ENCODE measurements at places on chromosomes 2 and 18.

- DNase-seq = no peak
Observed at GRCh38 chr18:76251691-76252090, 243.4 kb downstream of the ZNF516 start.

- no peak for DNase-seq
Observed at GRCh38 chr2:222701233-222701632, 29.8 kb downstream of the MOGAT1 start.

- no peak for DNase-seq
Observed at GRCh38 chr18:70432804-70433400, 144.1 kb downstream of the SOCS6 start.

DNA sequence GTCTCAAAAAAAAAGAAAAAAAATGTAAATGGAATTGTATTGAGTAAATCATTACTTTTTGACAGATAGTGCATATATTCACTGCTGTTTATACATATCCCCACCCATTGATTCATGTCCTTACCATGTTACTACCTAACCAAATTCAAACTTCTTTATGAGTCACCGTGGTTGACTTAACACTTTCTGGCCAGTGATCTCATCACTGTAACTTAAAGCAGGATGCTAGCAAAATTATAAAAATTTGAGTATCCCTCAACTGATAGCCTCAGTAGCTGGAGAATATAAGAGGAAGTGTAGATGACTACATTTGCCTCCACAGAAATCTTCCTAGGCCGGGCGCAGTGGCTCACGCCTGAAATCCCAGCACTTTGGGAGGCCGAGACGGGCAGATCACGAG is 13.4 kb downstream of the CNOT9 start:
- no peak for DNase-seq

- no peak for DNase-seq
Observed at GRCh38 chr2:62409442-62409841, 96.6 kb downstream of the TMEM17 start.

- DNase-seq = no peak
Observed at GRCh38 chr18:22224339-22224738, 55.0 kb downstream of the GATA6 start.

DNA sequence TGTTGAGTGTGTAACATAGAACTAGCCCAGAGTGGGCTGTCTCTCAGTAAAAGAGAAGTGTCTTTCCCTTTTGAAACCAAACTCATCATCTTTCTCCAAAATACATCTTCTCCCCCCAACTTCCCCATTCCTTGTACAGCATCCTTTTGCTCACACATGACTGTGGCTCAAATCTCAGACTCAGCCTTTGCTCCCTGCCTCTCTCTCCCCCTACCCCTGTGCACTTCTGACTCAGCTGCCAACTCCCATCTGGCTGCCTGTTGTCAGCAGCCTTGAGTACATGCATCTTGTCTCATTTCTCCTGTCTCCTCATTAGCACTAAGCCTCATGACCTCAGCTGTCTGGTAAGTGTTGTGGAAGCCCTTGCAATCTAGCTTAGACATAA is 18.1 kb upstream of the MGAT4A start:
- no peak for DNase-seq

DNA sequence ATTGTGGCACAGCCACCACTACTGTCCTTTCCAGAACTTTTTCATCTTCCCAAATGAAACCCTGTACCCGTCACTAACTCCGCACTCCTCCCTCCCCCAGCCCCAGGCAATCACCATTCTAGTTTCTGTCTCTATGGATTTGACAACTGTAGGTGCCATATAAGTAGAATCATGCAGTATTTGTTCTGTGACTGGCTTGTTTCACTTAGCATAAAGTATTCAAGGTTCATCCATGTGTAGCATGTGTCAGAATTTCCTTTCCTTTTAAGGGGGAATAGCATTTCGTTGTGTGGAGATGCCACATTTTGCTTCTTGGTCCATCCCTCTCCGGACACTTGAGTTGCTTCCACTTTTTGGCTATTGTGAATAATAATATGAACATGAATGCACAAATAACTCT is 842 bp upstream of the CKAP2L start:
- no peak for DNase-seq

- no peak for DNase-seq
Observed at GRCh38 chr18:26865557-26865956, at the start of gene AQP4. Gene AQP4 (minus strand): TSS chr18:26865707. CDS start chr18:26865689, 18 bp downstream.

DNA sequence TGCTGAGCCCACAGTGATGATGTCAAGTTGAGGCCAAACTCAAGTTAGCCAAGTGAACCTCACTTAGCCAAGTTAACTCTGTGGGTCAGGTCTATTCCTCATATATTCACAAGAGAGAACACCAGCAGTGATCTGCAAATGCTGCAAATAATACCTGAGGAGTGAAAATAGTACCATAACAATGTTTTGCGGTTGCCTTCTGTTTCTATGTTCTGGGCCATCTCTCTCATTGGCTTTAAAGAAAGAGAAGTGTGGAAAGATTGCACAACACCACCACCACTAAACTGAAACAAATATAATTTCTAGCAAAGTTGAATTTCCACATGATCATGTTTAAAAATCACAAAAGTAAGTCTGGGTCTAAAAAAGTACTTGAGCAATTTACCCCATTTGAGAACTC is 211.1 kb upstream of the GALNT5 start:
- DNase-seq = no peak

GRCh38 chr2:99863236-99863902 is 279.0 kb downstream of the AFF3 start:
- DNase-seq = no peak

- DNase-seq = no peak
Observed at GRCh38 chr2:70977605-70978205, 725 bp upstream of the ANKRD53 start.

DNA sequence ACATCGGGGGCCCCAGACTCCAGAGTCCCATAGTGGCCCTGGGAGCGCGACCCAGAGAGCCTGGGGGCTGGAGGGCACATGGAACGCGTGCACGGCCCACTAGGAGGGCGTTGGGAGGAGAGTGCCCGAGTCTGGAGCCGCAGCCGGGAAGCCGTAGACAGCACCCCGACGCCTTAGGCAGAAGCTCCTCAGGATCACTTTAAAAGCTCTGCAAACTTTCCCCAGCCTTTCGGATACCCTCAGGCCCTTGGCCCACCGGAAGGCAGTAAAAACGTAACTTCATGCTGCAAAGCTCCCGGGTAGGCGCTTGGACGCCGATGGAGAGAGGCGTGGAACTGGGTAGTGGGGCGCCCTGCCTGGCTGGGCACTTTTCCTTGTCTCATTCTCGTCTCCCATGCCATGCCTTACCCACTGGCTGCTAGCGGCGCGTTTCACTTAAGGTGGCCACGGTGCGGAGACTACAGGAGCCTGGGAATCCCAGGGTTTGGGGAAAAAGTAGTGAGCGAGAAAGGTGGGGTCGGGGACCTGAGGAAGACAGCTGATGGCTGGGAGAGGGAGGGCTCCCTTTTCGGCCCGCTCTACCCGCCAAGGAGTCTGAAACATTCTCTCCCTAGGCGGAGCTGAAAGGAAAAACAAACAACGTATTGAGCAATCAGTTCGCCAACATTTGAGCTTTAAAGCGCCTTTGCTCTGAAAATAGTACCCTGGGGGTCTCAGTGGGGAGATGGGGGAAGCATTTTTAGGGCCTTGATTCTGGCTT is 141.8 kb downstream of the MEIS1 start:
- DNase-seq = peak; percentile 26

GRCh38 chr2:165587335-165587938 is 117.9 kb downstream of the CSRNP3 start:
- DNase-seq = no peak

- no peak for DNase-seq
Observed at GRCh38 chr2:95354469-95354901, 48.0 kb upstream of the FAHD2A start.

- DNase-seq = no peak
Observed at GRCh38 chr2:233940376-233941276, 23.5 kb downstream of the TRPM8 start.

DNA sequence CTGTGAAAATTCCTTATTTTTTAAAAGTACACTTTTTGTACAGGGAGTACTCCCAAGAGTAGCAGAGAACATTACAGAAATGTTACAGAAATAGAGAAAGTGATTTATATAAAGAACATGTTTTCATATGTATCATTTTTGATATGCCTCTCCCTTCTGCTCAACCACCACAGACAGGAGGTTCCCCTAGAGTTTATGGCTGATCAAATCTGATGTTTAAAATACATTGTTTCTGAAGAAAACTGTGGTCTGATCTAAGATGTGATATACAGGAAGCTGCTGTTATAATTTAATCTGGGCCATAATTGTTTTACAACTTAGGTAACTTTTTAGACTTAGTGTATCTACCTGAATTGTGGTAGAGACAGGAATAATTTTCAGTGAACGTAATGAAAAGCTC is 37.0 kb downstream of the STAT4 start:
- DNase-seq = no peak

GRCh38 chr2:230520875-230521155 is 104.8 kb downstream of the SP100 start:
- DNase-seq = no peak

GRCh38 chr2:3294069-3294468 is 83.5 kb downstream of the EIPR1 start:
- DNase-seq = no peak

- no peak for DNase-seq
Observed at GRCh38 chr2:231554748-231555545, 24.7 kb upstream of the NMUR1 start.

DNA sequence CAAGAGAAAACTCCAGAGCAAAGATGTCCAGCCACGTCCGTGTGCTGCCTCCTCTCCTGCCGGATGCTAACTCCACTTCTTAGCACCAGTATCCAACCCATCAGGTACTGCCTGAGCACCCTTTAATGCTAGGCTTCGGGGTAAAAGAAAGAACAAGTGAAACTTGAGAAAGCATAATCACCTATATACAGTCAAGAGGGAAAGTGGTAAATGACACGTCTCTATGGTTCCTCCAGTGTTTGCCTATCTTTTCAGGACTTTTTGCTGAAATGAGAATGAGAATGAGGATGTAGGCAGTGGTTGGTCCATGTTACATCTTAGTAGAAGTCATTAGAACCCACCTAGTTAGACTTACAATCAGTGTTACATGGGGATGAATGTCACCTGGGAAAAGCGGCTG is 47.9 kb downstream of the EPHA4 start:
- no peak for DNase-seq

GRCh38 chr2:216959433-216959832 is 99.6 kb upstream of the TNP1 start:
- DNase-seq = no peak

DNA sequence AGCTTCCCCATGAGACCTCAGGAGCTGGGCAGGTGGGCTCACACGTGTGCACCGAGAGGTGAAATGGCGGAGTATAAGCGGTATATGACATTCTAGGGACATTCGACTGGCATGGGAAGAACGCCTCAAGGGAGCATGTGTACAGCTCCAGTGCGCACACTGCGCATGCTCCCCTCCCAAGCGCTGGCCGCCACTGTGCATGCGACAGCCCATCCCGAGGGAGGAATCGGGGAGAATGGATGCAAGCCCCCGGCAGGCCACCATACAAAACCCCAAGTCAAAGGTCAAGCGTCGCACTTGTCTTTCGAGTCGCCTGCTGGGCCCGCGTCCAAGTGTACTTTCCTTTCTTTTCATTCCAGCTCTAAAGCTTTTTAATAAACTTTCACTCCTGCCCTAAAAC is 103.4 kb upstream of the ODC1 start:
- no peak for DNase-seq

DNA sequence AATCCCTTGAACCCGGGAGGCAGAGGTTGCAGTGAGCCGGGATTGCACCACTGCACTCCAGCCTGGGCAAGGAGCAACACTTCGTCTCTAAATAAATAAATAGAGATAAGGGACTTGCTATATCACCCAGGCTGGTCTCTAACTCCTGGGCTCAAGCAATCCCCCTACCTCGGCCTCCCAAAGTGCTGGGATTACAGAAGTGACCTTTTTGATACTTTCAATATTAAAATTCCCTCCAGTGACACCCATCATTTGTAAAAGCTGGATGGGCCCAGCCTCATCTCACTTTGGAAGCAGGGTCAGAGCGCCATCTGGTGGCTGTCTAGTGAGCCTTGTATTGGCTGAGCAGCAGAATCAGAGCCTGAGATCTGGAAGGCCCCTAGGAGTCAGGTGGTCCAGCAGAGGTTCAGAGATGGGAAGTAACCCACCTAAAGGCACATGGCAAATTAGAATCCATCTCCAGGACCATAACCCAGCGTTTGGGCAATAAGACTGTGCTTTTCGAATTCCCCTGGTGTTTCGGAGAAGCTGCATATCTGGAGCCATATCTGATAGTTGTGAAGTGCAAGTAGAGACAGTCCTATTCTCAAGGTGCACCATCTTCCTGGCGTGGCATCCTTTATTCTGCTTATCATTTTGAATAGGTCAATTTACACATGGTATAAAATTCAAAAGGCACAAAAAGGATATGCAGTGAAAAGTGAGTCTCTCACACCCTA is 18.3 kb upstream of the SLC35F6 start:
- DNase-seq = peak; percentile 87

- DNase-seq = no peak
Observed at GRCh38 chr2:138536302-138536701, 34.7 kb downstream of the SPOPL start.

DNA sequence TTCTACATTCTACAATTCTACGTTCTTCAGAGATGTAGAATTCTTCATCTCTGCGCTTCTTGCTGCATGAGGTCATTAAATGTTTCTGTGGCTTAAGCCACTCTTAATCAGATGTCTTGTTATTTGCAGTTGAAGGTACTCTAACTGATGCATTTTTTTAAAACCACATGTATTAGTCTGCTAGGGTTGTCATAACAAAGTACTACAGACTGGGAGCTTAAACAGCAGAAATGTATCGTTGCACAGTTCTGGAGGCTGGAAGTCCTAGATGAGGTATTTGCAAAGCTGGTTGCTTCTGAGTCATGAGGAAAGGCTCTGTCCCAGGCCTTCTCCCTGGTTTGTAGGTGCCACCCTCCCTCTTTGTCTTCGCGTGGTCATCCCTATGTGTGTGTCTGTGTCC is 176.3 kb upstream of the GLI2 start:
- DNase-seq = no peak

GRCh38 chr2:35462226-35462998 is 893.2 kb upstream of the CRIM1 start:
- no peak for DNase-seq

DNA sequence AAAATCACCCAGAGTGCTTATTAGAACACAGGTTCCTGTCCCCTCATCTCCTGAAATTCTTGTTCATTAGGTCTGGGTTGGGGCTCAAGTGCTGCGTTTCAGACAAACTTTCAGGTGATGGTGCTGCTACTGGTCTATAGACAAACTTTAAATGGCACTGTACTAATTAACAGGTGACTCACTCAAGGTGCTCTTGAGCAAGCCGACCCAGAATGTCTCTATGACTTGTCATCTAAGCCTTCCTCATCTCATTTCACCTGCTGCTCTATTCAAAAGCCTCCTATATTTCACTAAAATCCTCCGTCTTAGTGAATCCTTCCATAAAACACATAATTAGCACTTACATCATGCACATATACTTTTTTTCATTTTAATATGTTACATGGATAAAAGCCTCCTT is 29.9 kb upstream of the STK39 start:
- DNase-seq = no peak

- DNase-seq = no peak
Observed at GRCh38 chr2:34229998-34230397, 630.9 kb upstream of the FAM98A start.

GRCh38 chr2:178909507-178909906 is 102.3 kb upstream of the TTN start:
- no peak for DNase-seq

GRCh38 chr18:3442919-3443318 is 7.1 kb upstream of the TGIF1 start:
- no peak for DNase-seq

Data from endothelial cell (in vitro differentiated cells).